ENCODE measurements at places on chromosomes 12 and 14.

DNA sequence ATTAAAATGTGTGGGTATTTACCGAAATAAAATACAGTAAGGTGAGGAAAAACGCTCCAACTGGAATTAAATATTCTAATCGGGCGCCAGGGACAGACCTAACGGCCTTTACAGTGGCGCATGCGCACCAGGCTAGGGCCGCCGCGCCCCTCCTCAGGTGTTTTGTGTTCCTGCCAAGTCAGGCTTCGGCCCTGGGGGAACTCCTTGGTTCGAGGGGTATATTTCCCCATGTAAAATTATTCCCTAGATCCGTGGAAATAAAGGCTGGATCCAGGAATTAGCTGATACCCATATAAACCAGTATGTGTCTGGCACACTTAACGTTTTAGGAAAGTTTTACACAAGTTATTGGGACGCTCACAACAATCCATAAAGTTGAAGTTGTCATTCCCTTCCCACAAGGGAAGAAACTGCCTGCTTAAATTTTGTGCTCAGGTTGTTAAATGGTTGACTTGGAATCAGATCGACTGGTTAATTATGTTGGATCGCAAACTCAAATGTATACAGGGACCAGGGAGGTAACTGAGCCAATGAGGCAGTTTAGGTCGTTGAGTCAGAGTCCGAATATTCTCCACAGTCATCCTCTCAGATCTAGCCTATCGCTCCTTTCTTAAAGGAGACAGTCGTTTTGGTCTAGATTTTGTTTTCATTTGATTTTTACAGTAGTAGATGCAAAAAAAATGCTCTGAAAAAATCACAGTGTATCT is 621 bp upstream of the ANAPC7 start:
- peak; percentile 80 for DNase-seq

DNA sequence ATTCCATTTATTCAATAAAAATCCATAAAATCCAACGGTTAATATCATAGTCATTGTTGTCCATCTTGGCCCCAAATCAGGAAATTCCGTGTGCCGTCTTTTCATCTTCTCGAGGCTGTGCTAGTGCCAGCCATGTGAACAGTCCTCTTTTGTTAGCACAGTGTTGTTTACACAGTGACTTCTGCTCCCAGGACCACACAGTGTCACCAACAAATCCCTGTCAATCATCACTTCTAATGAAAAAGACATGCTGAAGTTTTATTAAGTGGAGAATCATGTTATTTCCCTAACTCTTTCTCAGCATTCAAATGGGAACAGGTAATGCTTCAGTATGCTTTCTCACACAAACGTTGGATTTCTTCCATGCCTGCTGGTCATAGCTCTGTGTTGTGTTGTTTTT is 1.9 kb upstream of the SLCO1A2 start:
- no peak for DNase-seq

DNA sequence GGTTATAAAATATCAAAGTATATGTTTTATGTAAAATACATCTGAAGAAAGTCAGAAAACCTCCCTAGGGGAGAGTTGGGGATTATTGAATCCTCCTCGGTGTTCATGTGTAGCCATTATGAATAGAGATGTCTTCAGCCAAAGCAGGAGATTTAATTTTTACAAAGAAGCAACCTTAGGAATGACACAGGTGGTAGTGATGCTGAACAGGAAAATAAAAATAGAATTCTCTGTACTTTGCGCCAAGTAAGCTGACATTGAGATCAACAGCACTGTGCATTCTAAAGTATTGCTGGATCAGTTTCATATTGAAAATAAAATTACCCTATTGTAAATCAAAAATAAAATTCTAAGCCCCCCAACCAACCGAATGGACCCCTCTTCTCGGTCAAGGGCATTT is 132.8 kb upstream of the TRHDE start:
- DNase-seq: no peak

DNA sequence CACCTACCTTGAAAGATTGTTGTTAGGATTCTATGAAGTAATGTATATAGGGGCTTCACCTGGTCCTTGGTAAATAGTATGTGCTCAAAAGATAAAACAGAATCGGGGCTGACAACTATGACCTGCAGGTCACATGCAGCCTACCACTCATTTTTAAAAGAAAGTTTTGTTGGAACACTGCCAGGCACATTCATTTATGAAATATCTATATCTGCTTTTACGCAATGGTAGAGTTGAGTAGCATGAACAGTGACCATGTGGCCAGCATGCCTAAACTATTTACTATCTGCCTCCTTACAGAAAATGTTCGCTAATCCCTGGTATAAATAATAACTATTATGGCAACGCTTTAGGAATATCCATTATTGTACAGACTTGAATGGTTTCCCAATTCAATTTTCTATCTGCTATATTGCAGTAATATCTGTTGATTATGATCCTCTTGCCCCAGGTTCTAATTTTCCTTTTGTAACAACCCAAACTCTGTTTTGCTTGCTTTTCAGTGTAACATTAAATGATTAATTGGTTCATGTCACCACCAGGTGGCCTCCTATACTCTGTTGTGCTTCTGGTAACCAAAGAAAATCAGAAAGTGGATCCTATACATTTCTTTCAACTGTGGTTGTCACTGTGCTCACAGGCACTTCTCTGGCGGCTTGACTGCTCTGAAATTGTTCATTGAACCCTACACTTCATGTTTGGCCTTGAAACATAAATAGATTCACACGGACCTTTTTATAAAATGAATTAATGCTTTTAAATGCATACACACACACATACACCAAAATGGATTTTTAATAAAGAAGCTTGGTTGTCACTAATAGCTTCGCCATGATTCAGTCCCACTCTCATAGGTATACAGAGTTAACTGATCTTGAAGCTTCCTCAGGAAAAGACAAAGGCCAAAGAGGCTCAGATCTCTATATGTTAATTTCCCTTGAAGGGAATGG is 227.7 kb upstream of the NPAS3 start:
- DNase-seq: no peak

- no peak for DNase-seq
Observed at GRCh38 chr12:118346895-118347294, 25.8 kb downstream of the TAOK3 start.

- DNase-seq: no peak
Observed at GRCh38 chr12:124168016-124168786, 126.7 kb upstream of the RFLNA start.

DNA sequence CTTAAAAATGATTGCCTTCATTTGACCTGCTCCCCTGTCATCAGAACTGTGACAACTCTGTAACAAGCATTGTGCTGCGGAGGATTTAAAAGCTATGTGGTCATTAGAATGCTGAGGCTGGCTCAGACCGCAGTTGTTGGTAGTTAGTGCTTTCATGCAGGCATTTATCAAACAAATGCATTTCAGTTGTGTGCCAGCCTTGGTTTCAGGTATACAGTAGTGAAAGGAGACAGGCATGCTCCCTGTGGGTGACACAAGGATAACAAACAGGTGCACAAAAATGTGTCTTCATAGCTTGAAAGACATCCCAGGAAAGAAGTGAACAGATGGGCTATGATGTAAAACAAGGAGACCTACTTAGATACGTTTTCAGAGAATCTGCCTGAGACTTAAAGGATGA is 60.6 kb downstream of the MARK3 start:
- no peak for DNase-seq

GRCh38 chr12:63496654-63497053 is 171.6 kb downstream of the DPY19L2 start:
- DNase-seq: no peak

GRCh38 chr12:23236811-23237210 is 611.8 kb downstream of the ETNK1 start:
- DNase-seq: no peak

DNA sequence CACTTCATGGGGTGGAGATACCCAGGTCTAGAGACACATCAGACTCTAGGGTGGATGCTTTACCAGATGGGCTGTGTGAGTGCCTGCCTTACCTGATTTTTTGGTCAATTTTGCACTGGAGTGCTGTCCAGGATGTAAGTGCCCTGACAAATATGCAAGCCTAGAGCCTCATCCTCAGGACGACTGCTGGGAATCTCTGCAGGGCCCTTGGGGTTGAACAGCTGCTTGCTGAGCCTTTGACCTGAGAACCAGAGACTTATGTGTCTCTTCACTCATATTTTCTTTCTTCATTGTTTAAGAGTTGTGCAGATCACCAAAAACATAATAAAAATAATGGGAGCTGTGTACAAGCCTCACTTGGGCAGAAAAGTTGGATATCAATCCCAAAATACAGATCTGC is 551.5 kb upstream of the ATP2B1 start:
- no peak for DNase-seq

DNA sequence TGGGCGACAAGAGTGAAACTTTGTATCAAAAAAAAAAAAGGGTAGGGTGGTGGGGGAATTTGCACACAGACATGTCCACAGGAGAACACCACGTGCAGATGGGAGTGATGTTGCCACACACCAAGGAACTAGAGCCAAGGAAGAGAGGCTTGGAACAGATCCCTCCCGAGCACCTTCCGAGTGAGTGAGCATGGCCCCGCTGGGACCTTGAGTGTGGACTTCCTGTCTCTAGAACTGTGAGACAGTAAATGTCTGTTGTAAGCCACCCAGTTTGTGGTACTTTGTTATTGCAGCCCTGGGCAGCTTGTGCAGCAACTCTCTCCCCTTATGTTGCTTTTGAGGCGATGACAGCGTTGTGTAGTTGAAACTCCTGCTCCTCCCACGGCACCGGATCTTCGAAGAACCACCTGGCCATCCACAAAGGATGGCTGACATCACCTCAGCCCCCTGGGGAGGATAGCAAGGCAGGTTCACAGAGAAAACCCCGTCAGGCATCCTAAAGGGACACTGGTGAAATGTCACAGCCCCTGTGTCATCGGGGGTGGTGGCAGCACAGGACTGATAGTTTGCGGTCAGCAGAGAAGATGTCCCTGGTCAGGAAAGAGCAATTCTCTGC is 54.7 kb upstream of the PLEKHG3 start:
- no peak for DNase-seq

DNA sequence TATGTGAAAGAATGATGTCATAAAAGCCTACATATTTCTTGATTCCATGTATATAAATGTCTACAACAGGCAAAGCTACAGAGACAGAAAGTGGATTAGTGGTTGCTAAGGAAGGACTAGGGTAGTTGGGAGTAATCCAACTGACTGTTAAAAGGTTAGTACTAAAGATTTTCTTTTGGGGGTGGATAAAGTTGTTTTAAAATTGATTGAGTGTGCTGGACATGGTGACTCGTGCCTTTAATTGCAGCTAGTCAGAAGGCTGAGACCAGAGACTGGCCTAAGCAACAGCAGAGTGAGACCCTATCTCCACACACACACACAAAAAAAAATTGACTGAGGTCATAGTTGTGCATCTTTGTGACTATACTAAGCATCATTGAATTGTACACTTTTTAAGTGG is 234.3 kb downstream of the C12orf50 start:
- no peak for DNase-seq

DNA sequence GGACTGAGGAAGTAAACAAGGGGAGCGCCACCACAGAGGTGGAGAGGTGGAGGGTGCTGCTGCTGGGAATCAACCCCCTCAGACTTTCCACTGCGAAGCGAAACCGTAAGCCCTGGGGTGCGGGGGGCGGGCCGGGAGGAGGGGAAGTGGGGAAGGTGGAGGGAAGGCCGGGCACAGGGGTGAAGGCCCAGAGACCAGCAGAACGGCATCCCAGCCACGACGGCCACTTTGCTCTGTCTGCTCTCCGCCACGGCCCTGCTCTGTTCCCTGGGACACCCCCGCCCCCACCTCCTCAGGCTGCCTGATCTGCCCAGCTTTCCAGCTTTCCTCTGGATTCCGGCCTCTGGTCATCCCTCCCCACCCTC is at the start of gene LAG3:
Gene LAG3 (plus strand): TSS at position 190 of the 365 bp plus-strand sequence. CDS start 333 bp downstream, outside the sequence.
- DNase-seq: no peak

GRCh38 chr12:11877102-11877826 is 193.5 kb upstream of the BCL2L14 start:
- DNase-seq: no peak

- DNase-seq: no peak
Observed at GRCh38 chr14:80095623-80096022, 115.7 kb downstream of the DIO2 start.

DNA sequence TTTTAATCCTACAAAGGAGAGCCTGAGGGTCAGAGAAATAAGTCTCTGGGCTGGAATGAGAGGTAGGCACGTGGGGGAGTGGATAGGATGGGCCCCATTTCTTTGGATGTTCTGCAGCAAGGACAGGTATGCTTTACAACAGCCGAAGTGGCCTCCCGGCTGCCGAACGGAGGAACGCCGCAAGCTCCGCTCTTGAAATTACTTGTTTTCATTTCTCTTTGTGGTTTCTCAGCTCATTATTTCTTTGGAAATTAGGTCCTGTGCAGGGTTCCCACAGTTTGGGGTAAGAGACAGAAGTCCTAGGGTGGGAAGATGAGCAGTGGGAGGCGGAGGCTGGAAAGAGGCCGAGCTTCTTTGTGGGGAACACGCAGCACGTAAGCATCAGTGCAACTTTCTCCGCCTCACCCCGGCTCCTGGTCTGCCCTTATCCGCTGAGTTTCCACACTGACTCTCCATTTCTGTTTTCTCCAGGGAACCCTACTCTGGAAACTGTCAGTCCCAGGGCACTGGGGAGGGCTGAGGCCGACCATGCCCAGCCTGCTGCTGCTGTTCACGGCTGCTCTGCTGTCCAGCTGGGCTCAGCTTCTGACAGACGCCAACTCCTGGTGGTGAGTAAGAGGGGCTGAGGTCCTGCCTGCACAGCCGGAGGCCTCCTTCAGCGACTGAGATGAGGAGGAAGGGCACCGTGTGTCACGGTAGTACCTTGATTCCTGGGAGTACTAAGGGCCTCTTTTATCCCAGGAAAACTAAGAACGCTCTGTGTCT is 2.0 kb downstream of the WNT5B start:
- no peak for DNase-seq

DNA sequence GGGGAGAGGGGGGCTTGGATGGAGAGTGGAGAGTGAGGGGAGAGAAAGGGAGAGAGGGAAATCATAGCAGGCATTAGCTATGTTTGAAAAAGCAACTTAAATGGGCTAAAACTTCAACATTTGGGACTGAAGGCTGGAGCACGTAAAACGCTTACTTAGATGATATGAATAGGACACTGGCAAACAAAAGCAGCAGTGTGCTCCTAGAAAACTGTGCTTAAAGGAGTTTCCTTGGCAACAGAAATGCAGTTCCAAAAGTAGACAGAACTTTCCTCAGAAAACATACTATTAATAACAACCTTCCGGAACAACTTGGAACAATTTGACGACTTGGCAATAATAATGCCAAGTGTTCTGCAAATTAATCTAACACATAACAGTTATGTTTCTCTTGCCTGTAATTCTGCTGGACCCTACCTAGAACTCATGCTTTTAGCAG is 235.5 kb upstream of the NPAS3 start:
- no peak for DNase-seq

- DNase-seq: no peak
Observed at GRCh38 chr14:72439707-72440106, 454.2 kb downstream of the DPF3 start.

- no peak for DNase-seq
Observed at GRCh38 chr12:106226884-106227640, 20.8 kb downstream of the CKAP4 start.

DNA sequence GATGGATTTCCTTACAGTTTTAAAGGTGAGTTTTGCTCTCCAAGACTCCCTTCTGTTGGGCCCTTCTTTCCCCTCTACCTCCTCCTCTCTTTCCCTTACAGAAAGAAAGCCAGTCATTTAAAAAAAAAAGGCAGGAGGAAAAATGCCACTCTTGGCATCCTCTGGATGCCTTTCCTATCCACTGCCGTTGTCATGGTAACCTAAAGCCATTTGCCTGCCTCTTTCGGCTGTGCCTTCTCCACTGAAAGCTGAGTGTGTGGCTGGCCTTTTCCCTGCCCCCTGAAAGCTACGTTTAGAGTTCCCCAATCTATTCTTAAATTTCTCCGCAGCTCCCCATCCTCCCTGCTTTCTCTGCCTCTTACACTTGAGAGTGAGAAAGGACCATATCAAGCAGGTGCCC is 67.1 kb downstream of the TUNAR start:
- no peak for DNase-seq

- no peak for DNase-seq
Observed at GRCh38 chr12:53586745-53587144, 39.4 kb downstream of the ATF7 start.

Data from left forelimb (tissue), 1 donor.